Occipital lobe (tissue), 3 donors: ENCODE measurements at places on chromosomes 2 and 18.

GRCh38 chr2:176079831-176080539, 3.8 kb downstream of the EVX2 start:
- no peak for DNase-seq

- no peak for DNase-seq
Measured at GRCh38 chr2:48391616-48392015, 138.3 kb upstream of the STON1 start.

- no peak for DNase-seq
Measured at GRCh38 chr2:60484133-60484645, 69.3 kb downstream of the BCL11A start.

GRCh38 chr2:7007846-7008741, 90.9 kb downstream of the RNF144A start:
- DNase-seq, result peak; percentile 81

DNA sequence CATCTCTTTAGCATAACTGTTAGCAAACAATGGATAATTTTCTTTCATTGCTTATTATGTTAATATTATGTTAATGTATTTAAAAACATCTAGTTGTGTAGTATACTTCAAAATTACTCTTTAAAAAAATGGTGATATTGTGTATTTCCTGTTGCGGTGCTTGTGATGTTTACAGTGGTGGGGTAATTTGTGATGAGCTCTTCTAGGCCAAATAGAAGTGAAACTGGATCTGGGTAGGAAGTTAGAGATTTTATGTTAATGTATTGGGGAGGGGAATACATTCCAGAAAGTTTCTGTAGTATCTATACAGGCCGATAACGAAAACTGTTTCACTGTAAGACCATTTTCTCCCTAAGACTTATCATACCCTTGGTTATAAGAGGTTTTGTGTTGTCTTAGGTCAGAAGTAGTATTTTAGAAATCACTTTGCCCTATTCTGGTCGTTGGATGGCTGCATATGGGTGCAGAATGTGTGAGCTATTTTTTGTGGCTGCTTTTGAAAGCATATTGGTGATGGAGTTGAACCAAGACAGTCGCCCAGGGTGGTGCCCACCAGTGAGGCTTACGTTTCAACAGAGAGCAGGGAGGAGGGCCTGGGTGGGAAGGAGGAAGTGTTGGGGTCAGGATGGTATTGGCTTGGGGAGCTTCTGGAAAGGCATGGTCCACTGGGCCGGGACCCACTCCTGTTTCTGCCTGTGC, 5.8 kb downstream of the TSHZ1 start:
- no peak for DNase-seq

- no peak for DNase-seq
Measured at GRCh38 chr2:37783545-37783944, 112.1 kb upstream of the CDC42EP3 start.

DNA sequence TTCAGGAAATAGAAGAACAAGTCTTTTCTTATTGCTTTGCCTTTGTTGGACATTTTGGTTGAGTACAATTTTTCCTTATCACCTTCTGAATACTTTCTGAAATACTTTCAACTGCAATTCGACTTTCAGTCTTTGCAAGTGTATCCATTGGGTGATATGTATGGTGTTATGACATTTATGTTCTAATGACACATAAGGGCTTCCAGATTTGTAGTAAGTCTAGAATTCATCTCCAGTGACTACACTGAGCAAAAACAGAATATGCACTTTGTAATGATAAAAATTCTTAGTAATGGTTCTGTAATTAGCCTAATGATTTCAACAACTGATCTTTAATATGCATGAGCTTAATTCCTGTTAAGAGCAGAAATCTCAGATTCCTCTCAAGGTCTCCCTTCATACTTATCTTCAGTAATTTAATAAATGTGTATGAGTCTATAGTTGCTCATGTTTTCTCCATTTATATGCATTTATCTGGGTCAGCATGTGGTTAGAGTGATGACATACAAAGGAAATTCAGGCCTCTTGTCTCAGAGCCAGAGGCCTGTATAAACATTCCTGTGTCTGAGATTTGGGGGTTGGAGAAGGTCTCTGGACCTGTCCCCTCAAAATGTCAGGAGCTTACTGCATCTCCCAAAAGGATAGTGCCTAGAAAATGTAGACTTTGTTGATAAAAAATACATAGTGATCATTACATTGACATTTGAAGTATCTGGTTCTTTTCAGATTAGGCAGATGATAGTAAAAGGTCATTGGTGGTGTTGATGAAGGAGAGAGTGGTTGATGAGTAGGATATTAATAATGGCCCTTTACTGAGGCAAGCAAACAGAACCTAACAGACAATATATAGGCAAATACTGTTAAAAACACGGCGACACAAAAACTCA, 114.9 kb downstream of the QPCT start:
- no peak for DNase-seq

- DNase-seq, result no peak
Measured at GRCh38 chr2:220585241-220585640, 957.8 kb downstream of the SLC4A3 start.

GRCh38 chr2:117985092-117985491, 28.8 kb downstream of the CCDC93 start:
- DNase-seq, result no peak

DNA sequence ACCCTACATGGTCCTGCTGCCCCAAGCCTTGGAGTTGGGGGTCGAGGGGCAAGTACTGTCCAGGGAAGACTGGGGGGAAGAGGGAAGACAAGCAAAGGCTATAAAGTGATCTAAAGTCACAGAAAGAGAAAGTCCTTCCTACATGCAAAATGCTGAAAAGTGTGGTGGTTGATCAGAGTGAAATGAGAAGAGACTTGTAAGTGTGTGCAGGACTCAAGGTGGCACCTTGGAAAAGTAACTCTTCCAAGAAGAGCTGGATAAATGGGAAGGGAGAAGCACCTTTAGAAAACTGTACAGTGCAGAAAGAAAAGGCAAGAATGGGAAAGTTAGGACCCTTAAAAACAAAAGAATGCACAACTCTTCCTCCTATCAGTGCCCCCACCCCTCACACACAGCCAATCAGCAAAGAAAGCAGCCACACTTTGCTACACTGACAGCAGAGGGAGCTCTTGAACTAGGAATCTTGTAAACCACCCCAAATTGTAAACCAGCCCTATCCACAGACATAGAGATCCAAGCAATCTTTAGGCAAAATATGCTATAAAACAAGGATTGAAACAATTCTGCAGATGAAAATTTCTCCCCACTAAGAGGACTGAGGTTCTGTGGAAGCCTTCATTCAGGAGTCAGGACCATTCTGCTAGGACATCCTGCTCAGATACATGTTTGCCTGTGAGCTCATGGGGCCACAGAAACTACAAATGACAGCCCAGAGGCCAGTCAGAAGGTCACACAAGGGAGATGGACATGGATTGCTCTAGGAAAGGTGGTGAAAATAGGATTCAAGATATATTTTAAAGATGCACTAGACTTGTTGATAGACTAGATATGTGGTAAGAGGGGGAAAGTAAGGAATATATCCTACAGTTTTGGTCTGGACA, 146.4 kb downstream of the FTCDNL1 start:
- DNase-seq, result no peak

DNA sequence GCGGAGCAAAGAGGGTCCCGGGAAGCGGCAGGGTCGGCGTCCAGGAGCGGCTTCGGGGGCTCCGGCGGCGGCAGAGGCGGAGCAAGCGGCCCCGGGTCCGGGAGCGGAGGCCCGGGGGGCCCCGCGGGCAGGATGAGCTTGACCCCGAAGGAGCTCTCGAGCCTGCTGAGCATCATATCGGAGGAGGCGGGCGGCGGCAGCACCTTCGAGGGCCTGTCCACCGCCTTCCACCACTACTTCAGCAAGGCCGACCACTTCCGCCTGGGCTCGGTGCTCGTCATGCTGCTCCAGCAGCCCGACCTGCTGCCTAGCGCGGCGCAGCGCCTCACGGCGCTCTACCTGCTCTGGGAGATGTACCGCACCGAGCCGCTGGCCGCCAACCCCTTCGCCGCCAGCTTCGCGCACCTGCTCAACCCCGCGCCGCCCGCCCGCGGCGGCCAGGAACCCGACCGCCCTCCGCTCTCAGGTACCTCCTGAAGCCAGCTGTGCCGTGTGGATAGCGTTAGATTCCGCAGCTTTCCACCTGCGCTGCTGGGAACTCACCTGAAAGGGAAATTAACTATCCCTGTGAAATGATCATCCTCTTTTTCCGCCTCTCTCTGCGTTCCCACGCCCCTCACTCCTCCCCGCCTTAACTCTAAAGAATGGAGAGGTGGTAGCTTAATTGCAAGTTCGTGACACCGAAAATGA, 472 bp downstream of the CNOT11 start:
- peak; percentile 58 for DNase-seq

DNA sequence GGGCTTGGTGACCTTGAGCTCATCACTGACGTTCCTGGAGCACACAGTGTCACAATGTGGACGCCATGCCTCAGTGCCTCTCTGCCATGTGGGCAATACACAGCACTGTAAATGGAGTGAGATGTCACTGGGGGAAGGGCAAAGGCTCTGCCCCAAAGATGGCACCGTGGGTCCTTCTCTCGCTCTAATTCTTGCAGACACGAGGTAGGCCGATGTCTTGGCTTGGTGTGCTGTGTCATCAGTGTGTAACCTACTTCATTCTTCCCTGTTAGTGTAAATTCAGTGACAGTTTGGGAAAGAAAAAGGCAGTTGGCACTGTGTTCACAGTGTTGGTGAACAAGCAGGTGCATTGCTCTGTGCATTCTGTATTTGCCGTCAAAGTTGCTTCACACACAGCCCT, 309.3 kb upstream of the MYT1L start:
- DNase-seq, result no peak

- no peak for DNase-seq
Measured at GRCh38 chr18:13416208-13416607, 197.6 kb downstream of the LDLRAD4 start.

GRCh38 chr2:37698931-37699481, 27.6 kb upstream of the CDC42EP3 start:
- DNase-seq, result no peak

DNA sequence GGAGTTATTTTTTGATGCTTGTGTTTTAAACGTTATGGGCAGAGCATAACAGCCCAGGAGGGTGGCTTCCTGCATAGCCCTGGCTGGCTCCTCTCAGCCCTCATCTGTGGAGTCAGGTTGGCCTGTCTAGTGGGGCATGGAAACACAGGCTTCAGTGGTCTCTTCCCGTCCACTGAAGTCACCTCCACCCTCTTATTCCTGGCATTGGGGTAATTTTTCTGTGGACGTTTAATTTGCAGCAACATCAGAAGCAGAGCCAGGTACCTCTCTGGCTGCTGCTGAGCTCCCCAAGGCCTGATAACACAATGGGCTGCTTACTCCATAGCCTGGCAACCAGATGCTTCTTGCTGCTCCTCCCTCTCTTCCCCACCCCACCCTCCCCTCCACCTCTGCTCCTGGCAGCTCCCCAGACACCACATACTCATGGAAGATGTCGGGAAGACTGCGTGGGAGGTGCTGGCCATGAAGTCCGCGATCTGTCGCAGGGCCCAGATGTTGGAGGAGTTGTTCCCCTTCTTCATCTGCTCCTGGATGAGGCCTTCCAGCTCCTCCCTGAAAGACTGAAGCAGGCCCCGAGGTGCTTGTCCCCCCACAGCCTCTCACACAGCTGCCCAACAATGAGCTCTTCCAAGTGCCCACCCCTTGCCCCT, 64.0 kb downstream of the ADD2 start:
- peak; percentile 76 for DNase-seq

DNA sequence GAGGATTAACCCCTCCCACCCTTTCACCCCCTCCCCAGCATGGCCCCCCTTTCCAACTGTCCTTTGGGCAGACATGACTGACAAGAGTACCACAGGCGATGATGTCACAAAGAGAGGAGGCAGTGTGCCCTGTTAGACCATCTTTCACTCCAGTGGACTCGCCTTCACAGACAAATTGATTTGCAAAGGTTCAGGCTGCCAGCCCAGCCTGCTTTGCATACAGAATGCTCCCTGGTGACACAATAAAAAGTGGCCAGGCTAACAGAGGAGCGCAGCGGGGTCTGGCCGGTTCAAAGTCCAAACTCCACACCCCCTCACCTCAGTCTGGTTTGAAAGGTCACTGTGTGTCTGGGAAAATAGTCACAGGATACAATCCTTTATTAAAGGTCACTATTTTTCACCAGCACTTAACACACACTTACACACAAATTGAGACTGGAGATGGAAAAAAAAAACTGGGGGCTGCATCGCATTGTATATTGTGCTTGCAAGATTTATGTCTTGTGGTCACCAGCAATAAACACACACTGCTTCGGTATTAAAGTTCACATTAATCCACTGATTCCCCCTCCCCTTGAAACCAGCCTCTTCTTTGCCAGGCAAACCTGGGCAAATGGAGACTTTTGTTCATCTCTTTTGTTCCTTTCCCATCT, 236.9 kb downstream of the BCL11A start:
- no peak for DNase-seq

DNA sequence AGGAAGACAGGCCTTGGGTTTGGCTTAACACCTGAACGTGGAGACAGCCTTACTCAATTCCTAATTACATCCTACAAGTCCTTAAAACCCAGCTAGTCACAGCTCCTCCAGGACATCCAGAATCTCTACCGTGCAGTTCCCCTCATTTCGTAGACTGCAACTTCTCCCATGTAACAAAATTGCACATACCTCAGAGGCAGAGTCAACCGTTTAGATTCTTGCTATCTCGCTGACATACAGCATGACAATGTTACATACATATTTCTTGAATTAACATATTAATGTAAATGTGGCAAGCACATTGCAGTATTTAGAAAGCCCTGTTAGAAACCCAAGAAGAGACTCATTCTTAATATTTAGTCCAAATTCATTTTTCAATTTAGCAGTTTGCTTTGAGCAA, 358.7 kb downstream of the SETBP1 start:
- DNase-seq, result no peak

DNA sequence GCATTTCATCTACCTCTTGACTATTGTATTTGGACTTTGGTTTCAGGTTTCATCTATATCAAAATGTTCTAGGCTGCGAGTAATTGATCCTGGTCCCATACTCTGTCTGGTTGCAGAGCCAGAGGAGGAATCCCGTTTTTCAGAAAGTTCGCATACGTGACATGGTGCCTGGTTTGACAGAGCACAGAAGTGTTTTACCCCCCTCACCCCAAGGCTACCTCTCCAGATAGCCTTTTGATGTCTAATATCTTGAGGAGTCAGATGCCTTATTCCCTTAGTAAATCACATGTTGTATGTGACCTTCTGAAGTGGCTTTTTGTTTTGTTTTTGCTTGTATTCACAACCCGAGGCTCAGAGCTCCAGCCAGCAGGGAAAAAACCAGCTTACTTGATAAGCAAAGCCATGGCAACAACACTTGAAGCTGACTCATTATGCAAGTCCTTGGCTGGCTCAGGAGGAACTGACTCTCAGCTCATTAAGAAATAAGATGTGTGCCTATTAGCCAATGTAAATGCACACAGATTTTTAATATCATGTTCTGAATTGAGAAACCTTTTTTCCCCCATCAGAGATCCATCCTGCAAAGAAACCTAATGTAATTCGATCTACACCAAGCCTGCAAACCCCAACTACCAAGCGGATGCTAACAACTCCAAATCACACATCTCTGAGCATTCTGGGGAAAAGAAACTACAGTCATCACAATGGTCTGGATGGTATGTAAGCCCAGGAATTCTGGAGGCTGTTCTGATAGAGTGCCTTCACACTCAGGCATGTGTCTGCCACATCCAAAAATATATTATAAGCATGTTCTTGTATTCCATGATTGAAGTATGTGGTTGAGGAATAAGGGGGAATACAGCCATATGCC, 41.4 kb downstream of the OXER1 start:
- DNase-seq, result peak; percentile 5
